Right lobe of liver (tissue), 6 donors: ENCODE measurements at places on chromosomes 7 and 10. TPM values are rescaled to one million over a fixed set of nuclear protein-coding genes. Genes with fewer than 3 reads are reported as not detected.

The KNDC1 gene
- 8.3 TPM for total RNA-seq

The CLCN1 gene
- total RNA-seq, result not detected

The CALHM1 gene
- not detected for total RNA-seq

The MOGAT3 gene
- 16.7 TPM for total RNA-seq

The EBLN1 gene
- total RNA-seq, result not detected

The CUZD1 gene
- 0.20 TPM for total RNA-seq

The NOLC1 gene
- total RNA-seq, result 23.7 TPM

The SPDYE8 gene
- total RNA-seq, result not detected

The ADIRF gene
- 35.2 TPM for total RNA-seq

The NOS3 gene
- total RNA-seq, result 9.2 TPM

The SNX13 gene
- total RNA-seq, result 20.8 TPM

The LRRC18 gene
- total RNA-seq, result not detected

The ASB13 gene
- 117 TPM for total RNA-seq

The SLC29A4 gene
- 1.5 TPM for total RNA-seq

The RHOBTB1 gene
- total RNA-seq, result 3.2 TPM

The SKIDA1 gene
- 3.9 TPM for total RNA-seq

The VSIR gene
- 8.1 TPM for total RNA-seq

DNA sequence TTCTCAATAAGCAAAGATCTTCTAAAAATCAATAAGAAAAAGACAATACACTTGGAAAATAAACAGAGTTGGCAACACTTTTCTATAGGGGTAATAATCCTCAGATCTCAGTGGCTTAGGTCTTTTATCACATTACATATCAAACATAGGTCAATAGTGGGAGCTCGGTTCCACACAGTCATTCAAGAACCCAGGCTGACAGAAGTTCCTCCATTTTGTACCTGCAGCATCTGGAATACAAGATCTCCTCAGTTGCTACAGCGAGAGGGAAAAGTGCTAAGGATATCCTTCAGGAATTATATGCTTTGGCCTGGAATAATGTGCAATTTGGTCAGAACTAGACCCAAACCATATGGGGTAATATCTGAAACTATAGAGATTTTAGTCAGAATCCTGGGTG, 55.4 kb upstream of the MSRB2 start:
- no peak for DNase-seq

- no peak for DNase-seq
Observed at GRCh38 chr10:47443145-47443544, 40.8 kb downstream of the ANXA8 start.

DNA sequence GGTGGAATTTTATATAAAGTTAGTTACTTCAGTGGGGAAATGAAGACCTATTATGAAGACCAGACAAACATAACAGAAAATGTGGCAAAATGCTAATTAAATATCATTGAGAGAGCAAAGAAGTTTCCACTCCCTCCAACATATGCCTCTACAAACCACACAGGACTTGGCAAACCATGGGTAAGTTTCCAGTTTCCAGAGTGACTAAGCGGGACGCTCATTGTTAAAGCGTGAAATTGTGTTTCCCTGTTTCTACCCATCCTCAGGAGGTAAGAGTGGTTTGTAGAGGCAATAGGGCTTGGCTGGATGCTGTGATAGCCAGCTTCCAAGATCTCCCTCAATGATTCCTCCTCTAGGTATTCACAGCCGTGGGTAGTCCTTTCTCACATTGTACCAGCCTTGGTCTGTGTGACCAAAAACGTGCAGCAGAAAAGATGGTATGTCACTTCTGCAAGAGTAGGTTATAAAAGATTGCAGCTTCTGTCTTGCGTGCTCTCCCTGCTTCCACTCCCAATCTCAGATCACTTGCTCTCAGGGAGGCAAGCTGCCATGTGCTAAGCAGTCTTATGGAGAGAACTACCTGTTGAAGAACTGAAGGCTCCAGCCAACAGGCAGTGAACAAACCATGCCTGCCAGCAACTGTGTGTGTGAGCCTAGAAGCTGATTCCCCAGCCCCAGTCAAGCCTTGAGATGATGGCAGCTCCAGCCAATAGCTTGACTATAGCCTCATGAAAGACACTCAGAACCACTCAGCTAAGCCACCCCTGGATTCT, 35.7 kb downstream of the CBX3 start:
- DNase-seq, result no peak

- no peak for DNase-seq
Observed at GRCh38 chr10:14616955-14617730, 157.6 kb downstream of the FAM107B start.

DNA sequence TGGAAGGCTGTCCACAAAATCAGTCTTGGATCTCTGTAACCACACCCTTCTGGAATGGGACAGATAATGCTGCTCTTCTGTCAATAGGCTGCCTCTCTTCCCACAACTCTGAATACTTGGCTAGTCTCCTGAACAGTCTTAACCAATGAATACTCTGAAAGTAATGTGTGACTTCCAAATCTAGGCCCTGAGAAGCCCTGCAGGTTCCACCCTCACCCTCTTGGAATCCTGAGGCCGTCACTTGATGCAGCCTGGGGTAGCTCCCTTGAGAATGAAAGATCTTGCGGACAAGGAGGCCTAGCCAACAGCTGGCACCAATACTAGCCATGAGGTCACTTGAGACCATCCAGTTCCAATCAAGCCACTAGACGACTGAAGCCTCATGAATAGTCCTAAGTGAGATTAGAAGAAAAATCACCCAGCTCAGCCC, 109.2 kb downstream of the ARHGAP12 start:
- DNase-seq, result no peak

- no peak for DNase-seq
Observed at GRCh38 chr7:44583146-44583865, 1.3 kb upstream of the TMED4 start.

DNA sequence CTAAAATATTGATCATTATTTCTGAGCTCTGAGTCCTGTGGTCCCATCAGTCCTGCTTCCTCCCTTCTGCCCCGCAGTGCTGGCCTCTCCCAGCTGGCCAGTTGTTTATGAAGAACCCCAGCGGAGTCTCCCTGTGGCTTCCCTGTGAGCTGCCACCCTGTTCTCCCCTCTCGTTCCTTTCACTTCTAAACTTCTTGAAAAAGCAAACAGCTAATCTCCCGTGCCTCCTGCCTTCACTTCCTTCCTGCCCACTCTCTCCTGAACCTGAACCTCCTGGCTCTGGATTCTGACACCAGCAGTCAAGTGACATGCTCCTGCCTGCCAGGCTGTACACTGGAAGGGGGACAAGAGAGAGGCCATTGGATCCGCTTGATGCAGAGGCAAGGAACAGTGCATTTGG, 63.7 kb upstream of the ZPBP start:
- no peak for DNase-seq

DNA sequence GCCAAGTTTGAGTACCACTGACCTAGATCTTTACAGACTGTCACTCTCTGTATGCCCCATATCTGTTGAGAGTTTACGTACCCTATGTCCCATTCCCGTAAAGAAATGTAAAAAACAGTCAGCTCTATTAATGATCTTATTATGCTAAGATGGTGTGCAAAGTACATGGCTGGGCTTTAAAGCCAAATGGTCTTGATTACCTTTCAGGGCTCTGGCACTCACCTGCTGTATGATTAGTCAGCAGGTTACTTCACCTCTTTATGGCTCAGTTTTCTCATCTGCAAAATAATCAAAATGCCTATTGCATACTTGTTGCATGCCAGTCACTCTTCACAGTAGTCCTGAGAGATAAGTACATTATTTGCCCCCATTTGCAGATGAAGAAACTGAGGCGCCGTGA, 54.2 kb downstream of the LHFPL3 start:
- DNase-seq, result no peak

DNA sequence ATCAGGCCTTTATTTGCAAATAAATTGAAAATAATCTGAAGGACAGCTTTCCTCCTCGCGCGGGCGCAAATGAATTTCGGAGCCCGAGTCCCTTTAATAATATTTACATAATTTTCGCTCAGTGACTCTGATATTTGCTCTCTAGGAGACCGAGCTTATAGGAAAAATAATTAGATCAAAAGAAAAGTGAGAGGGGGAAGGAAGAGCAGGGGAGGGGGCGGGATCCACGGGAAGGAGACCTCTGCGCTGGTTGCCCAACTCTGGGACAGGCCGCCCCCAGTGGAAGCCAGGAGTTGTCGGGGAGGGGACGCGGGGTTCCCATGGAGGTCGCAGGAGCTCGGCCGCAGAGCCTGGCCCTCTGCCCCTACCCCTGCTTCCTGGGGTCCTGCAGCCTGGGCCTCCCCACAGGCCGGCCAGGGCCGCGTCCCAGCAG, 5.8 kb downstream of the UNCX start:
- no peak for DNase-seq

DNA sequence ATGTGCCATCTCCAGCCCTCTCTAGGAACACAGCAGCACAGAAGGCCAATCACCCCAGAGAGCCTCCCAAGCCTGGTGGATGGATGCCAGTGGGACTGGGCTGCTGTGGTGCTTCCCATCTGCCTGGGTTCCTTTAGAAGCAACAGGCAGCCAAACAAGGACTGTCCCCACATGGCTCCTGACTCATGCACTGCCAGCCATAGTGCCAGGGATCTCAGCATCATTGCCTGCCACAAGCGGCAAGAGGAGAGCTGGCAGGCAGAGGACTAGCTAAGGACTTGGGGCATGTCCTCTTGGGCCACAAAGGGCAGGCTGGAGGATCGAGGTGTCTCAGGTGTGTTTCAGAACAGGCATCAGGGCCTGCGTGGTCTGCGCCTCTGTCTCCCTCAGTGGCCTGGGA, 23.4 kb upstream of the FIGNL1 start:
- DNase-seq, result no peak

DNA sequence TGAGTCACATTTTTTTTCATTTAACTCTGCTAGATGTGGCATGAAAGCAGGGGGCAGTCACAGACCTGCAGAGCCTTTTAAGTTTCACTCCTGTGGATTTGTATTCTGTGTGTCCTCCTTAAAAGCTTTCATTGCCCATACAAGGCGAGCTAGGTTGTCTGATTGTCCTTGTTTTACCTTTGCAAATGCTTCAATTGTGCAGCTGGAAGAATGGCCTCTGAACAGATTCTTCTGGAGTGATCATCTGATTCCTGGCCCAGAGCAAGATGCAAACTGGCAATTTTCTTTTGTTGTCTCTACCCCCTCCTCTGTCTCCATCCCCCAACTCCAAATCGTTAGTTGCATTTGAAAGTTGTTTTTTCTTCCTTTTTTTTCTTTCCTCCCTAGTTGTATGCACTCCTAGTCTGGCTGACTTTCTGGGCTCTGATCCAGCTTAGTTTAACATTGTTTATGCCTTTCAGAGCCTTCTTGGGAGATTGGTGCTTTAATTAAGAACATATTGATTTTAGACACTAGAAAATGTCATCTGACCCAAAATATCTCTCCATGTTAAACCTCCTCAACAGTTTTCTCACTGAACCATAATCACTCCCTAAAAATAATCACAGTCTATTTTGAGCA, 150.2 kb downstream of the REEP3 start:
- DNase-seq, result no peak

DNA sequence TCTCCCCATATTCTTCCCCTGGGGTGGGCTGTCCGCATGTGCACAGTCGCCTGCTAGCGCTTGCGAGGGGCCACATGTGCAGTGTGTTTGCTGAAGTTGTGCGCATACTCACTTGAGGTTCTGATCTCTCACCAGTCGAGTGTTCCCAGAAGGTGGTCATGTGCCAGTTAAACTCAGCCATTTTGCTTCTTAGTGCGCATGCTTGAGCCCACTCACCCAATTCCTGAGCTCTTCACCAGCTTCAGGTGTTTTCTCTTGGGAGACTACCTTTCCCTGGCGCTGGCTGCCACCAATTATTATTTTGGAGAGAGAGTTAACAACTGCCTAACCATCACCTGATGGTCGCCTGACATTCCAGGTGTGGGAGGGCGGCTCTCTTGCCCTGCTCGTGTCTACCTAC, 25.2 kb upstream of the CPN1 start:
- DNase-seq, result no peak

GRCh38 chr10:117503244-117504205, 39.0 kb upstream of the EMX2 start:
- DNase-seq, result no peak

GRCh38 chr10:91335147-91335546, 75.0 kb upstream of the HECTD2 start:
- no peak for DNase-seq

- no peak for DNase-seq
Observed at GRCh38 chr7:150854066-150855000, 2.0 kb downstream of the AOC1 start.

GRCh38 chr7:68619526-68619925, 978.7 kb upstream of the AUTS2 start:
- DNase-seq, result no peak

DNA sequence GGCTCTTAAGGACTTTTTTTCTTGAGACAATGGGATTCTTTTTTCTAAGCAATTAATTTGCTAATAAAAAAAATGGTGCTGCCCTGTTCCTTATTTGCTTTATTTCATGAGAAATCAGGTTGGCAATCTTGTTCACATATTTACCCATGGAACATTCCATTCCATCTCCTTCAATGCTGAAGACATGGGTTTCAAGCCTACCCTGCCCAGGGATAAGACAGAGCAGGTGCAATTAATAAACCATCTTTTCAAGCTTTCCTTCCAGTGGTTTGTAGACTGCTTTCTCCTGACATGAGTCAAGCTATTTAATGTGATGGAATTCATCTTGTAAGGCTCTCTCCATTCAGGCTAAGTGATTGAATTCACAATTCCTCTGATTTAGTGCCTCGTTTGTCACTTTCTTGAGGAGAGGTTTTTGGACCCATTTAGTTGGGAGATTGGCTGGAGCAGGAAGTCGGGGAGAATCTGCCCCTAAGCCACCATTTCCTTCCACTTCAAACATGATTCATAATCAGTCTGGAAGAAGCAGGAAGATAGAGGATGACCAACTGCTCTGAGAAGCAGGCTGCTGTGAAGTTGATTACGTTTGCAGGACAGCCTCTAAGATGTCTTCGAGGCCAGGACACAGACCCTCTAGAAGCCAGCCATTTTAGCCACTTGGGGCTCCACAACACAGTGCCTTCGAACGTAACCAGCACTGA, 552.4 kb upstream of the GALNT17 start:
- no peak for DNase-seq

DNA sequence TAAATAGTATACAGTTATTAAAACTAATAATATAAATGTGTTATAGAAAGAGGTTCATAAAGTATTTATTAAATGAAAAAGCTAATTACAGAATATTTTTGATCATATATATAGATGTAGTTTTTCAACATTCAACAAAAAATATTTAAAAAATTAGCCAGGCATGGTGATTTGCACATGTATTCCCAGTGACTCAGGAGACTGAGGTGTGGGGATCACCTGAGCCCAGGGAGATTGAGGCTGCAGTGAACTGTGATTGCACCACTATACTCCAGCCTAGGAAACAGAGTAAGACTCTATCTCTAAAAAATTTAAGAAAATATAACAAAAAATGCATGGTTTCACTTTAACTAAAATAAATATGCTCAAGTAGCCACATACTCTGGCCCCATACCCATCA, 118.0 kb upstream of the SEMA3C start:
- no peak for DNase-seq

DNA sequence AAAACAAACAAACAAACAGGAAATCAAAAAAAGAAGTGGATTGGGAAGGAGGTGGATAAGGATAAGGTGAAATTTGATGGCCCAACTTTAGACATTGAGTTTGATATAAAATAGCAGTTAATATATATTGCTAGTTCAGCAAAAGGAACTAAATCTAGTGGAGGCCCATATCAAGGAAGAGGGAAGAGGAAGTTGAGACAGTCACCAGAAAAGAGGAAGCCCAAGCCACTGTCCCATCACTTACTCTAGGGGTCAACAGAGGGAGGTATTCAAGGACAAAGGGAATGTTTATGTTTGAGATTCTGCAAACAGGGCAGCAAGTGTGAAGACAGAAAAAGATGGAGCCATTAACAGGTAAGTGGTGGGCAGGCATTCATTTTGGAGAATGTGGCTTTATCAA, 3.7 kb downstream of the LAMTOR4 start:
- DNase-seq, result no peak
